Fibroblast of skin of left quadriceps (primary cell): ENCODE measurements at places on chromosomes 13 and 19.

- DNase-seq = no peak
Observed at GRCh38 chr13:113647351-113648215, 10.4 kb downstream of the ATP4B start.

GRCh38 chr13:77477299-77477848 is 58.1 kb upstream of the SCEL start:
- DNase-seq = no peak

DNA sequence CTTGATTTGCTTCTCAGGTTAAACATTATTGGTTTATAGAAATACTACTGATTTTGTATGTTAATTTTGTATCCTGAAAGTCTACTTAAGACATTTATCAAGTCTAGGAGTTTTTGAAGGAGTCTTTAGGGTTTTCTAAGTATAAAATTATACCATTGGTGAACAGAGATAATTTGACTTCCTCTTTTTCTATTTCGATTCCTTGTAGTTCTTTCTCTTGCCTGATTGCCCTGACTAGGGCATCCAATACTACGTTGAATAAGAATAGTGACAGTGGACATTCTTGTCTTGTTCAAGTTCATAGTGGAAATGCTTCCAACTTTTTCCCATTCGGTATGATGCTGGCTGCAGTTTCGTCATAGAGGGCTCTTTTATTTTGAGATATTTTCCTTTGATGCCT is 807.5 kb upstream of the SLC10A2 start:
- DNase-seq = no peak

- no peak for DNase-seq
Observed at GRCh38 chr13:113451951-113452421, 1.3 kb downstream of the ADPRHL1 start.

GRCh38 chr13:22189176-22190048 is 518.5 kb downstream of the FGF9 start:
- no peak for DNase-seq

DNA sequence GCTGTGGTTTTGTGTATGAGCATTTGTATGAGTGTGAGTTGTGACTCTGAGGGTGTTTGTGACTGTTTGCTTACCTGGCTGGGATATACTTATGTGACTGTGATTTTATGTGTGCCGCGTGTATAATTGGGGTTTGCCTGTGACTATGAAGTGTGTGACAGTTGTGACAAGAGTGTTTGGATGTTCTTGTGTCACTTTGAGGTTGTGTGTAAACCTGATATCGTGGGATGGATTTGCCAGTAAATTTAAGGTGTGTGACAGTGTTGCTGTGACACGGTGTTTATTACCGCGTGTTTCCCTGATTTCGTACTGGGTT is 442 bp downstream of the ZNF420 start:
- no peak for DNase-seq

DNA sequence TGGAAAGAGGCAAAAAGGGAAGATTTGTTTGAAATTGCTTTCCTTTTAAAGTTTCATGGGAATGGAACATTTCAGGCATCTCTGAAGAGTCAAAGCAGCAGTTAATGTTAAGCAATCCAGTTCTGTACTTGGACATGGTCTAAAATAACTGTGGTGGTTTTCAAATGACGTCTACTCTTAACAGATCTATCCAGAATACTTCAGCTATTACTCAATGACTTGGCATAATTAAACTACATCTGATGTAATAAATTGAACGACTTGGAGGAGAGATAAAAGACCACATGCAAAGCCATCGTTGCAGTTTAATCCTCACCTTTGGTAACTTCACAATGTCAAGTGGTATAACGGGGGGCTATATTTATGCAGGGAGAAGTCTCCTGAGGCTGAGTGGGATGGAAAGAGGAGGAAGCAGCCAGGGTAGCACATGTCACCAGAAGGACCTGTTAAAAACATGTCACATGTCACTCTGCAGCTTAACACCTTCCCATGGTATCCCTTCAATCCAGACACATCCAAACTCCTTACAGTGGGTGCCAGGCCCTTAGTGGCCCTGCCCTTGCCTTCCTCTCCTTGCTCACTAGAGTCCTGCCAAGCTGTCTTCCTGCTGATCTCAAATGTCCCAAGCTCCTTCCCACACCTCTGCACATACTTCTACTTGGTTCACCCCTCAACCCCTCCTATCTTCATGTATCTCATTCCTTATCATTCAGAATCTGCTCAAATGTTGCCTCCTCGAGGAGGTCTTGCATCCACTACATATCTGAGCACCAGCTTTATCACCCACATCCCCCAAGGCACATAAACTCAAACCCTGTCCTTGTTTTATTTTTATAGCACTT is 327.8 kb downstream of the SUCLA2 start:
- peak; percentile 90 for DNase-seq

GRCh38 chr13:28607187-28607955 is 51.6 kb upstream of the POMP start:
- no peak for DNase-seq

- DNase-seq = no peak
Observed at GRCh38 chr19:35204799-35205732, 23.5 kb downstream of the FAM187B start.

- no peak for DNase-seq
Observed at GRCh38 chr13:110616103-110617101, 1.1 kb downstream of the NAXD start.

DNA sequence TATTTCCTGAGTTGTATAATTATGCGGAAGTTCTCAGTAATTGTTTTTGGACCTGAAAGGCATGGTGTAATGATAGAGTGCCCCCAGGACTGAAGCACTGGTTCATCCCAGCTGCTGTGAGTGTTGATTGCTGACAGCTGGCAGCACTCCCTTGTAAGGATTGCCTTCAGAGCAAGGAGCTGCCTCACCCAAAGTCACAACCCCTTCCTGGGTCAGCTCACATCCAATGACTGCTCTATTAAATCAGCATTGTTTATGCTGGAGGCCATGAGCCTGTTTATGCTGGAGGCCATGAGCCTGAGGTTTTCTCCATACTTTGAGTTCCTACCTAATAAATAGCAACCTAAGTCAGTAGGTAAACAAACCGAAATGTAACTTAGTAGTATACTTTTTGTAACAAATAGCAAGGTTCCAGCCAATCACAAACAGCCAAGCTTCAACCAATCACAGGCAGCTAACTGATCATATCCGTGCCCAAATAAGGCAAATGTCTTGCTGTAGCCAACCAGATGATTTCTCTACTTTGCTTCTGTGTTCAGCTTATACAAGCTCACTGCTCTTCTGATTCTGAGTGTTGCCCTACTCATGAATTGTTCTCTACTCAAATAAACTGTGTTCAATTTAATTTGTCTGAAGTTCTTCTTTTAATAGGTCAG is 11.7 kb upstream of the SPACA6 start:
- DNase-seq = no peak

DNA sequence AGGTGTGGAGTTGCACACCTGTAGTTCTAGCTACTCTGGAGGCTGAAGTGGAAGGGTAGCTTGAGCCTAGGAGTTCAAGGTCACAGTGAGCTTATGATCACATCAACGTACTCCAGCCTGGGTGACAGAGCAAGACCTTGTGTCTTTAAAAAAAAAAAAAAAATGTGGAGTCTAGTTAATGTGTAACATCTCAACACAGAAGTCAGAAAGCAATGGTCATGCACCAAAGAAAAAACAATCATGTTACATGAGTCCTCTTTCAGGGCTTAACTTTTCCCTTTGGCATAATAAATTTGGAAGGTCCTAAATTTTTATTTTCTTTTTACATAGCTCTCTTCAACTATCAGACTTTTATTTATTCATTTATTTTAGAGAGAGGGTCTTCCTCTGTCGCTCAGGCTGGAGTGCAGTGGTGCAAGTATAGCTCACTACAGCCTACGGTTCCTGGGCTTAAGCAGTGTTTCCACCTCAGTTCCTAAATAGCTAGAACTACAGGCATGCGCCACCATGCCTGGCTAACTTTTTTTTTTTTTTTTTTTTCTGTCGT is 22.3 kb downstream of the SETDB2 start:
- DNase-seq = no peak

DNA sequence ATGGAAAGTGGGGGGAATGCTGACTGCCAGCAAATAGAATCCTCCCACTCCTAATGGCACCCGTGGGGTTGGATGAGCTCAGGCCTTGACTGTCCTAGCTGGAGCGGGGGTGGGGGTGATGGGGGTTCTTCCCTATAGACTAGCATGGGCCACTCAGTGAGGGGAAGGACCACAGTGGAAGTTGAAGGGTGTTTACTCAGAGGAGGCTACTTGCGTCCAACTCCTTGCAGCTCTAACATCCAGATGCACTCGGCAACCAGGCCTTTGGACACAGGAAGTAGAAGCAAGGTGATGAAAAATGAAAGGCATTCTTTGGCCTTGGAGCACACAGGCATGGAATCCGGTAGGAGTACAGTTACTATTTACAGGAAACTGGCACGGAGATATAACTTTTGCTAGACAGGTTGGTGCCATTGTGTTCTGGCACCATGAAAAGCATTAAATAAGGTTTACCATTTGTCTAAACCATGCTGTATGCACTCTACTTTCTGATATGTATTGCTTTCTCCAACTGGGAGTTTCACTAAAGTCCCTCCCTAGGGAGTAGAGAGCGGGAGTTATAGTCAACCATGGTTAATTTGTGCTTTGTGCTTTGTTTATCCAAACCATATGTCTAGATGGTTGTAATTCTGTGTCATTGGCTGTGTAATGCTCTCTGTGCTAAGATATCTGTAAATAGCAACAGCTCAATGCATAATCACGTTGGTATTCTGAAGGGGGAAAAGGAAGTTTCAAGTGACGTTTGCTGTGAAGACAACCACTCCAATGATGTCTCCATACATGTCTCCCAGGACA is 125.3 kb downstream of the TSHZ3 start:
- DNase-seq = peak; percentile 95

- peak; percentile 47 for DNase-seq
Observed at GRCh38 chr13:99275093-99275469, 16.9 kb upstream of the GPR18 start.

DNA sequence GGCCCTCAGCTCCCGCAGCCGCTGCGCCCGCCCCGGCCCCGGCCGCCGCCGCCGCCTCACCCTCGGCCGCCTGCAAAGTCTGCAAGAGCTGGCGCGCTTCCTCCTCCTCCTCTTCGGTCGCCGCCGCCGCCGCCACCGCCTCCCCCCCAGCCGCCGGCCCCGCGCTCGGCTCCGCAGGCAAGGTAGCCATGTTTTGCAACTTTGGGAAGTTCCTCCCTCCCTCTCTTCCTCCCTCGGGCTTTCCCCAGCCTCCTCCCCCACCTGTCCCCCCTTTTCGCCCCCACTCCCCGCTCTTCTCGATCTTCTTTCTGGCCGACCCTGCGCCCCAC is 433 bp downstream of the SIX5 start:
- DNase-seq = no peak

DNA sequence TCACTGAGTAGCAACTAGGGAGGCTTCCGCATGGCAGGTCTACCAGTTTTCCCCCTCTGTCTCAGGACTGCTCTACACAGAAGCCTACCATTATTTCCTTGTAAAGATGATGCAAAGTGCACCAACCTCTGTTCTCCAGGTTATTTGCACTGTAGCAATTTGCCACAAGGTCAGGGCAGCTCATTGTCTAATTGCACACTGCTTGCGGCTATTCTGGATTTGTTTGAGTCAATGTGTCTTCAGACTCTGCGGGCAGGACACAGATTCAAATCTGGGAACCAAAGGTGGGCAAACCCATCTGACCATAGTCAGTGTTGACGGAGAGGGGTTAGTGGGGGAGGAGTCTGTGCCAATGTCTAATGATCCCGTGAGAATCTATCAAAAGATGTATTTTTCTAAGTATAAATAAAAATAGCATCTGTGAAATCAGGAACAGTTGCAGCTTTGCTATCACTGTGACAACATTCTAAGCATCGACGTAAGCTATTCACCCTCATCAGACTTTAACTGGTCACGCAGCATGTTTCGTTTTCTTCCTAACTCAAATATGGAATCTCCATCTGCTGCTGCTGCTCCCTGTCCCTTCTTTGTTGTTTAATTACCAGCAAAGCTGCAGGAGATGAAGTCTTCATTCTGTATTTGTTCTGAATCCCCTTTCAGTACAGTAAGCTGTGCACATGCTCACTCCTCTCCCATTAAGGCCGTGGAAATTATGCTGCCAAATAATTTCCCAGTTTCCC is 26.4 kb downstream of the CYSLTR2 start:
- DNase-seq = no peak

- DNase-seq = no peak
Observed at GRCh38 chr13:88066847-88067246, 395.7 kb downstream of the SLITRK5 start.

DNA sequence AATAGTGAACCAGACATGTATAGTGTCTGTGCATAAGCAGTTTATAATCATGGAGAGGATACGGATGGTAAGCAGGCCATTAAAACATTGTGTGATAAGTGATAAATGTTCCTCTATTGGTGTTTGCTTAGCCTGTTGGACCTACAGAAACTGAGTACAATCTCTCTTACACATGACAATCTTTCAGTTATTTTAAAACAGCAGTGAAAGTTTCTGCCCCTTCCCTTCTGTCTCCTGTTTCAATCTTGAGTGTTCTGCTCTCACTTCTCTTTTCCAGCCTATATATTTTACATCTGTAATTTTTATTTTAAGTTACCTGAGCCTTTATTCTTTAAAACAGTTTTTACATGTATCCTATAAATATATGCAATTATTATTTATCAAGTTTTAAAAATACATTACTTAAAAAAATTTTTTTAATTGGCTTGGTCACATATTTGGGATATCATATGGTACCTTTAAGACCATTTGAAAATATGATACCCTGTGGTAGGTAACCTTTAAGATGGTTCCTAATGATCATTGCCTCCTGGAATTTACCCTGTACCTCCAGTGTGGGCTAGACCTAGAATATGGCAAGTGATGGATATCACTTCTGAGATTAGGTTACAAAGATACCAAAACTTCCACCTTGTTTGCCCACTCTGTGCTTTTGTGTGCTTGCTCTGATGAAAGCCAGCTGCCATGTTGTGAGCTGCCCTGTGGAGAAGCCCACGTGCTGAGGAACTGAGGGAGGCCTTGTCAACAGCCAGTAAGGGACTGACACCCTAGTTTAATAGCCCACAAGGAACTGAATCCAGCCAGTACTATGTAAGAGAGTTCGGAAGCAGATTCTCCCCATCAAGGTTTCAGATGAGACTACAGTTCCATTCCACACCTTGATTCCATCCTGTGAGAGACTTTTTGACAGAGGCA is 99.3 kb downstream of the DHRS12 start:
- DNase-seq = no peak

GRCh38 chr19:12750851-12751250 is 740 bp upstream of the BEST2 start:
- DNase-seq = no peak

- no peak for DNase-seq
Observed at GRCh38 chr13:58573743-58574142, 942.2 kb downstream of the PCDH17 start.
